Uterus (tissue), 4 donors: ENCODE measurements at places on chromosomes 6 and 20.
A peak's percentile ranks its signal among the peaks of the same experiment; 100 is the strongest.

DNA sequence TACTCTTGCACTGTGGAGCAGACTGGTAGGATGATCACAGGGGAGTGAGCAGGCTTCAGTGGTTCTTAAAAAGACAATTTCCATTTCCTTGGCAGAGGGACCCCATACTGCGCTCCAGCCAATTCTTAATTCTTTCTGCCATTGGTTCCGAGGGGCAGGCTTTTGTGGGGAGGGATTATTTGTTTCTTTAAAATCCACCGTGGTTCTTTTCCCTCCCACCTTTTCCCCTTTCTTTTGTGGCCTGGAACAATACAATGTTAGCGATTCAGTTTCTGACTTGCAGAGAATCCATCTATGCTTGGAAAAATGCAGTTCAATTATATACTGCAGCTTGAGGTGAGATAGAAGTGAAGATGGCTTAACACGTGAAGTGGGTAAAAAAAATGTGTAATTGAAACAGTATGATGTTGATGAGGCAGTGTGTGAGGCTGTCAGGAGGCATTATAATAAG is 379.0 kb upstream of the FLRT3 start:
- no peaks in the 10 kb centered on the region for H3K4me1 ChIP-seq
- DNase-seq: no peak
- no peaks in the 10 kb centered on the region for H3K36me3 ChIP-seq
- no peak overlapping the region for H3K27ac ChIP-seq
- H3K4me3 ChIP-seq: no peak overlapping the region
- H3K27me3 ChIP-seq: no peaks in the 10 kb centered on the region

DNA sequence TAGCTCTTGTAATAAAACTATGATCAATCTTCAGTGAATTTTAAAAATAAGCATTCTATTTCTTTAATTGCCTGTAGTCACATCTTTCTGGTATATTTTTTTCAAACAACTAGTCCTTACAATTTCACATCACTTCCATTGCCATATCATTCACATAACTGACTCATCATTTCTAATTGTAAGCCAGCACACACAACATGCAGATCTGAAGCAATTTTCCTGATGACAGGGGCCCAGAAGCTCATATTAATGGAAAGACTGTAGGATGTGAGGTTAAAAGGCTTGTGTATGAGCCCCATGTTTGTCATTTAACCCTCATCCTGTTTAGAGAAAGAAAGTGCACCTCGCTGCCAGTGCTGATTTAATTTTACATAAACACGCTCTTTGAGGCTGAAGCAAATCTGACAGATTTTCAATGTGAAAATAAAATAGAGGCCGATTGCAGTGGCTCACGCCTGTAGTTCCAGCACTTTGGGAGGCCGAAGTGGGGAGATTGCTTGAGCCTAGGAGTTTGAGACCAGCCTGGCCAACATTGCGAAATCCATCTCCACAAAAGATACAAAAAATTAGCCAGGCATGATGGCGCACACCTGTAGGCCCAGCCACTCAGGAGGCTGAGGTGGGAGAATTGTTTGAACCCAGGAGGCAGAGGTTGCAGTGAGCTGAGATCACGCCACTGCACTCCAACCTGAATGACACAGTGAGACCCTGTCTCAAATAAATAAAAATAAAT is 40.1 kb upstream of the LTV1 start:
- no peak overlapping the region for H3K27ac ChIP-seq
- H3K36me3 ChIP-seq: no peaks in the 10 kb centered on the region
- no peaks in the 10 kb centered on the region for H3K27me3 ChIP-seq
- DNase-seq: no peak
- no peaks in the 10 kb centered on the region for H3K4me1 ChIP-seq

- no peak for DNase-seq
- H3K36me3 ChIP-seq: no peaks in the 10 kb centered on the region
- H3K27ac ChIP-seq: no peak overlapping the region
Observed at GRCh38 chr6:83062225-83062624, 3.4 kb downstream of the UBE3D start.

- H3K4me1 ChIP-seq: no peaks in the 10 kb centered on the region
- no peaks in the 10 kb centered on the region for H3K36me3 ChIP-seq
- no peak overlapping the region for H3K4me3 ChIP-seq
- DNase-seq: no peak
Observed at GRCh38 chr20:43492101-43492500, 15.4 kb upstream of the L3MBTL1 start.

DNA sequence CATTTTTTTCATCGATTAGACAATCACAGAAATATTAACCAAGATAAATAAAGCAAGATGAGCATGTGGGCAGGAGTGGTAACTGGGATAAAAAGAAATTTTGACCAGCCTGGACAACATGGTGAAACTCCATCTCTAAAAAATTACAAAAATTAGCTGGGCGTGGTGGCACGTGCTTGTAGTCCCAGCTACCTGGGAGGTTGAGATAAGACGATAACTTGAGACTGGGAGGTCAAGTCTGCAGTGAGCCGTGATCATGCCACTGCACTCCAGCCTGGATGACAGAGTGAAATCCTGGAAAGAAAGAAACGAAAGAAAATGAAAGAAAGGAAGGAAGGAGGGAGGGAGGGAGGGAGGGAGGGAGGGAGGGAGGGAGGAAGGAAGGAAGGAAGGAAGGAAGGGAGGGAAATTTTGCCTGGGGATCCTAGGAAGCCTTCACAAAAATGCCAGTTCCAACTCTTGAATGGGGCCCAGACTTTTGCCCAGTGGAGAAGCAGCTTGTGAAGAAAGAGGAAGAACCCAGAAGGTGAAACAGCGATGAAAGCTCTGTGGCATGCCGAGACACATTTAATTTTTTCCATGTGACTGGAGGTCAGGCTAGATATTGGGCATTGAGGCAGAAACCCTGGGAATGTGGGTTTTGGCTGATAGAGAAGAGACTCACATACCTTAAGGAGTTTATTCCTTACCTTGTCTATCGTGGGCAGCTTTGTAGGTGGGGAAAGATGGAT is 20.3 kb downstream of the CCDC170 start:
- DNase-seq: no peak
- no peaks in the 10 kb centered on the region for H3K36me3 ChIP-seq
- H3K27me3 ChIP-seq: no peaks in the 10 kb centered on the region
- H3K27ac ChIP-seq: no peak overlapping the region

GRCh38 chr20:22373164-22373895 is 211.0 kb downstream of the FOXA2 start:
- no peaks in the 10 kb centered on the region for H3K27me3 ChIP-seq
- no peak overlapping the region for H3K27ac ChIP-seq
- H3K4me1 ChIP-seq: no peaks in the 10 kb centered on the region
- no peak overlapping the region for H3K4me3 ChIP-seq
- H3K36me3 ChIP-seq: no peaks in the 10 kb centered on the region

- no peak overlapping the region for H3K27ac ChIP-seq
- no peak for DNase-seq
- no peaks in the 10 kb centered on the region for H3K27me3 ChIP-seq
- H3K4me3 ChIP-seq: no peak overlapping the region
Observed at GRCh38 chr20:420166-420620, 12.1 kb downstream of the RBCK1 start.

DNA sequence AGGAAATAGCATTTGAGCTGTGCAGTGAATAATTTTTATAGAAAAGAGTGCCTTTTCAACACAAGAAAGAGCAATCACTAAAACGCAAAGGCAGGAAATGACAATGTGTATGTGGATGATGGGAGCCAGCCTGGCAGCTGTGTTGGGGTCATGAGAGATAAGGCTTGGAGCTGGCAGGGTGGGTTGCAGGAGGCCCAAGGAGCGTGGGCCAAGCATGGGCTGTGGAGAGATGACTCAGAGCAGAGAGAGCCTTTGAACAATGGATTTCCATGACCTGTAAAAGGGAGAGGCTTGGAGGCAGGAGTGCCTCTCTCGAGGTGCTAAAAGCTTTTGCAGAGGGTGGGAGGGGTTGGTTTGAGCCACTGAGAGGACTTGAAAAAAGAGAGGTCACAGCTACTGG is 6.6 kb upstream of the TBC1D7 start:
- no peak for DNase-seq
- H3K36me3 ChIP-seq: no peaks in the 10 kb centered on the region
- no peak overlapping the region for H3K27ac ChIP-seq
- H3K4me3 ChIP-seq: no peak overlapping the region
- H3K4me1 ChIP-seq: no peaks in the 10 kb centered on the region

DNA sequence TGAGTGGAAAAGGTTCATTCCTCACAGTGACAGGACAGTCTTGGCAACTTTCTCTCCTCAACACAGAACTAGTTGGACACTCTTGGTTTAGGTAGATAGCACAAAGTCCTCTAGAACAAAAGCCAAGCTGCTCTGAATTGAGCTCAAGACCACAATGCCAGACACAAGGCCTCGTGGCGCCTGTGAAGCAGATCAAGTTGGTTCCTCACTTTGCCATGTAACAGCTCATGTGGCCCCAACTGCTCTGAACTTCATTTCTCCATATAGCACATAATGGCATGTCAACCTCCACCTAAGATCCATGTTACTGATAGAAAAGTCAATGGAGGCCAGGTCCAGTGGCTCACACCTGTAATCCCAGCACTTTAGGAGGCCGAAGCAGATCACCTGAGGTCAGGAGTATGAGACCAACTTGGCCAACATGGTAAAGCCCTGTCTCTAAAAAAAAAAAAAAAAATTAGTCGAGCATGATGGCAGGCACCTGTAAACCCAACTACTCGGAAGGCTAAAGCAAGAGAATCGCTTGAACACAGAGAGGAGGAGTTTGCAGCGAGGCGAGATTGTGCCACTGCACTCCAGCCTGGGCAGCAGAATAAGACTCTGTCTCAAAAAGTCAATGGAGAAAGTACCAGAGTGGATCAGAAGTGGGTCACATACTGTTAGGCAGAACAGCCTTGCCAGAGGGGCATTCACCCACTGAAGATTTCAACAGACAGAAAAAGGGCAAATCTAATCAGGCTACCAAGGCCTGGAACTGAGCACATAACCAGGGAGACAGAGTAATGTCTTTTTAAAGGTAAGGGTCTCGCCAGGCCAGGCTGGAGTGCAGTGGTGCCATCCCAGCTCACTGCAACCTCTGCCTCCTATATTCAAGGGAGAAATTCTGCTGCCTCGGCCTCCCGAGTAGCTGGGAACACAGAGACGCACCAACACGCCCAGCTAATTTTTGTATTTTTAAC is 21.2 kb downstream of the ROMO1 start:
- H3K4me3 ChIP-seq: no peak overlapping the region
- H3K27me3 ChIP-seq: no peaks in the 10 kb centered on the region
- no peaks in the 10 kb centered on the region for H3K36me3 ChIP-seq
- no peak overlapping the region for H3K27ac ChIP-seq
- H3K4me1 ChIP-seq: no peaks in the 10 kb centered on the region
- no peak for DNase-seq

GRCh38 chr20:10854976-10855375 is 181.2 kb upstream of the JAG1 start:
- H3K27ac ChIP-seq: no peak overlapping the region
- no peak overlapping the region for H3K4me3 ChIP-seq
- H3K27me3 ChIP-seq: no peaks in the 10 kb centered on the region
- peaks cover 11% of the 10 kb centered on the region for H3K4me1 ChIP-seq
- no peak for DNase-seq

GRCh38 chr20:51616060-51616459 is 73.5 kb upstream of the NFATC2 start:
- DNase-seq: no peak
- H3K36me3 ChIP-seq: no peaks in the 10 kb centered on the region
- no peak overlapping the region for H3K4me3 ChIP-seq
- H3K27ac ChIP-seq: no peak overlapping the region
- H3K27me3 ChIP-seq: no peaks in the 10 kb centered on the region

DNA sequence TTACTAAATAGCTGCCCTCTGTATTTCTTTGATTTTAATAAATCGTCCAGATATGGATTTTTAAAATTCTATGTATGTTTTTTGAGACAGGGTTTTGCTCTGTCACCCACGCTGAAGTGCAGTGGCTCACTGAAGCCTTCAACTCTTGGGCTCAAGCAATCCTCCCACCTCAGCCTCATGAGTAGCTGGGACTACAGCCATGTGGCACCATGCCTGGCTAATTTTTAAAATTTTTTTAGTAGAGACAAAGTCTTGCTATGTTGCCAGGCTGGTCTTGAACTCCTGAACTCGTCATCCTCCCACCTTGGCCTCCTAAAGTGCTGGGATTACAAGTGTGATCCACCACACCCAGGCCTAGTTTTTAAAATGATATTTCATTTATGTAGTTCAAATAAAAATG is 47.4 kb upstream of the DDR1 start:
- no peaks in the 10 kb centered on the region for H3K36me3 ChIP-seq
- H3K27ac ChIP-seq: no peak overlapping the region
- DNase-seq: no peak
- H3K4me1 ChIP-seq: no peaks in the 10 kb centered on the region
- H3K4me3 ChIP-seq: no peak overlapping the region

DNA sequence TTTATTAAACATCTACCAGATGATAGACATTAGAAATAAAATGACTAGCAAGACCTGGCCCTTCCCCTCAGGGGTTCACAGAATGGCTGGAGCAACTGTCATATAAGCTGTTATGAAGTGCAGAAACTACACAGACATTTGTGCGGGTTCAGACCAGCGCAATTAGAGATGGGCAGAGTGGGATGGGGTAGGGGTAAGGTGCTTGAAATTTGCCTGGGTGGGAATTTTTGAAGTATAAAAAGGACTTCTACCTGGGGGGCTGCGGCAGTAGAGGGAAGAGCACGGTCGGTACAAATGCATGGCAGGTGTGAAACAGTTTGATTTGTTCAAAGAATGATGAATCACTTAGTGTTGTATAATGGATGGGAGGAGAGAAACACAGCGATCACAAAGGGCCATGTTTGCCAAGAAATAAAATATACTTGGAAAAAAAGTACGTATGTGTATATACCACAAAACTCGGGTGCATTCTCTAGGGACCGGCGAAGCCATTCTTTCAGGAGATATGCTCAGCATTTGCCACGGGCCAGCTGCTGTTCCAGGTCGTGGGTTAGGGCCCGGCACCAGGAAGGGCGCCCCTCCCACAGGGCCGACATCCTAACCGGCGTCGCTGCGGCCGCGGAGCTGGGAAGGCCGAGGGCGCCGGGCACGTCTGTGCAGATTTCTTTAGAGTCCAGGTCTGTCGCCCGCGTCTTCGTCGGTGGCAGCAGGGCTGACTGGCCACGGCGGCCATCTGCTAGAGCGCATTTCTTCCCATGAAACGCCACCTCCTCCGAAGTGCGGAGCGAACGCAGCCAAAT is 809 bp upstream of the NOL7 start:
- H3K27me3 ChIP-seq: no peaks in the 10 kb centered on the region
- peak overlapping the region; percentile 90 for H3K27ac ChIP-seq
- no peaks in the 10 kb centered on the region for H3K36me3 ChIP-seq
- peak overlapping the region; percentile 60 for H3K4me3 ChIP-seq
- H3K4me1 ChIP-seq: peaks cover 4% of the 10 kb centered on the region
- no peak for DNase-seq

- no peaks in the 10 kb centered on the region for H3K4me1 ChIP-seq
- peak within 1 kb of the TSS; percentile 99 for H3K27ac ChIP-seq
- peak within 1 kb of the TSS; percentile 98 for H3K4me3 ChIP-seq
- H3K36me3 ChIP-seq: no peaks in the 10 kb centered on the region
Observed at GRCh38 chr6:42781796-42782688, at the start of gene BICRAL. Gene BICRAL, plus strand, starts transcription at chr6:42782052. Its CDS starts 39,971 bp downstream, at chr6:42822023.

GRCh38 chr6:89069536-89070163 is 10.9 kb upstream of the PNRC1 start:
- H3K27me3 ChIP-seq: no peaks in the 10 kb centered on the region
- no peaks in the 10 kb centered on the region for H3K36me3 ChIP-seq
- H3K4me3 ChIP-seq: no peak overlapping the region
- DNase-seq: no peak

GRCh38 chr6:2611092-2611491 is 139.6 kb downstream of the MYLK4 start:
- DNase-seq: no peak
- no peaks in the 10 kb centered on the region for H3K27me3 ChIP-seq
- H3K4me3 ChIP-seq: no peak overlapping the region
- no peaks in the 10 kb centered on the region for H3K4me1 ChIP-seq
- H3K27ac ChIP-seq: no peak overlapping the region
- H3K36me3 ChIP-seq: no peaks in the 10 kb centered on the region
